Neural crest cell (in vitro differentiated cells): ENCODE measurements at places on chromosomes 7 and 10. TPM values are rescaled to one million over a fixed set of nuclear protein-coding genes. Genes with fewer than 3 reads are reported as not detected.

GRCh38 chr7:65301007-65301406 lies 72.6 kb upstream of the ZNF92 start:
- no peak for DNase-seq

- DNase-seq = no peak
Measured at GRCh38 chr7:158508802-158509385, 78.7 kb downstream of the PTPRN2 start.

FAM25A gene
- total RNA-seq = not detected in 2 replicates

SEMA3E gene
- 0.09 and 0.41 TPM in 2 replicates for total RNA-seq

ASB10 gene
- total RNA-seq = not detected in 2 replicates

CFTR gene
- not detected in 2 replicates for total RNA-seq

NPTX2 gene
- 15.9 and 16.3 TPM in 2 replicates for total RNA-seq

ARF5 gene
- 151 and 160 TPM in 2 replicates for total RNA-seq

GRCh38 chr10:12529976-12530375 lies 180.6 kb downstream of the CAMK1D start:
- DNase-seq = no peak

GRCh38 chr10:13899941-13900340 lies 313.2 kb downstream of the PRPF18 start:
- no peak for DNase-seq

GRCh38 chr10:89078724-89079672 lies 88.4 kb downstream of the FAS start:
- no peak for DNase-seq

DNA sequence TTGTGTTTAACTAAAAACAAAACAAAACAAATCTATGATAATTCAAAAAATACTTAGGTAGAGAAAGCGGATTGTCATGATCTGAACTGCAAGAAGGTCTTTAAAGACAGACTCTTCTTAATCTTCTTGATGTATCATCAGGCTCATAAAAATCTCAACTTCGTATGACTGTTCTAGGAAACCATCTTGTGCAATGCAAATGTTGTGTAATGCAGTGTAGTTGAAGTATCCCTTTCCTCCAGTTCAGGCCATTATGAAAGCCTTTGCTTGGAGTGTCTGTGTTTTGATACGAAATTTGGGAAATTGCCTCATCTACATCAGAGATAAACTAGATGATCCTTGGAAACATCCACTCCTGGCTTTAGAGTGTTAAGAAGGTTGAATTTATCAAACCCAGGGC lies 30.9 kb downstream of the CDK1 start:
- DNase-seq = no peak

DNA sequence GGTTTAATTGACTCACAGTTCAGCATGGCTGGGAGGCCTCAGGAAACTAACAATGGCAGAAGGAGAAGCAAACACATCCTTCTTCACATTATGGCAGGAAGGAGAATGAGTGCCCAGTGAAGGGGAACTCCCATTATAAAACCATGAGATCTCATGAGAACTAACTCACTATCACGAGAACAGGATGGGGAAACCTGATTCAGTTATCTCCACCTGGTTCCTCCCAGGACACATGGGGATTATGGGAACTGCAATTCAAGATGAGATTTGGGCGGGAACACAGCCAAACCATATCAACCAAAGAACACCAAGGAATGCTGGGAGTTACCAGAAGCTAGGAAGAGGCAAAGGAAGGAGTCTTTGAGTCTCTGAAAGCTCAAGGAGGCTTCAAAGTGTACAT lies 94.3 kb downstream of the IPMK start:
- DNase-seq = no peak

GRCh38 chr10:129078346-129078745 lies 388.7 kb upstream of the MGMT start:
- no peak for DNase-seq

- no peak for DNase-seq
Measured at GRCh38 chr10:128325788-128326187, 199.6 kb upstream of the MKI67 start.

DNA sequence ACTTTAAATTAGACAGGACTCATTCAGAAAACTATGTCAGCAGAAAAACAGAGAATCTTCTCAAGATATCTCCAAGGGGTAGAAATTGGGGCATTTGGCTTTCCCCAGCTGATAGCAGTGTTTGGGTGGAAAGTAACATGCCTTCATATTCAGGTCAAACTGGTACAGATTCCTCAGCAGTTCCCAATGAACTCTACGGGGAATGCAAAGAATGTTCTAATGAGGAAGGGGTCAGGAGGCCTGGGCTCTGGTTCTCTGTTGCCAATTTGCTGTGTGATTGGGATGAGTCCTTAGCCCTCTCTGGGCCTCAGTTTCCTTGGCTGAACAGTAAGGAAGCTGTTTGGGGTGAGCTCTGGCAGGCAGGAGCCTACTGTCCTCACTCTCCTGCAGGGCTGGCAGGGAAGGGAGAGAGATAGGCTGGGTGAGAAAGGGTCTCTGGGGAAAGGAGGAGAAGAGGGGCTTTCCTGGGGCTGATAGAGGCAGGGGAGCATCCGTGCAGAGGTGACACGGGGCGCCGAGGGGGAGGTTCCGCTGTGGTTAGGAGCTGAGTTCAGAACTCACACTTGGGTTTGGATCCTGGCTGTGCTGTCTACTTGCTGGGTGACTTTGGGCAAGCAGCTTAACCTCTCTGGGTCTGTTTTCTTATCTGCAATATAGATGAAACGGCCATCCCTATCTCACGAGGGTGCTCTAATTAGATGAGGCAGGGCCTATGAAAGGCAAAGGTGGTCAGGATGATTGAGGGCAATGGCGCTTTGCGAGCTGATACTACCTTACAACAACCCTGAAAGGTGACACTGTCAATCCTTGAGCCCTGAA lies 45.1 kb downstream of the SPOCK2 start:
- DNase-seq = no peak

- no peak for DNase-seq
Measured at GRCh38 chr7:30525429-30525828, 20.8 kb upstream of the GGCT start.

DNA sequence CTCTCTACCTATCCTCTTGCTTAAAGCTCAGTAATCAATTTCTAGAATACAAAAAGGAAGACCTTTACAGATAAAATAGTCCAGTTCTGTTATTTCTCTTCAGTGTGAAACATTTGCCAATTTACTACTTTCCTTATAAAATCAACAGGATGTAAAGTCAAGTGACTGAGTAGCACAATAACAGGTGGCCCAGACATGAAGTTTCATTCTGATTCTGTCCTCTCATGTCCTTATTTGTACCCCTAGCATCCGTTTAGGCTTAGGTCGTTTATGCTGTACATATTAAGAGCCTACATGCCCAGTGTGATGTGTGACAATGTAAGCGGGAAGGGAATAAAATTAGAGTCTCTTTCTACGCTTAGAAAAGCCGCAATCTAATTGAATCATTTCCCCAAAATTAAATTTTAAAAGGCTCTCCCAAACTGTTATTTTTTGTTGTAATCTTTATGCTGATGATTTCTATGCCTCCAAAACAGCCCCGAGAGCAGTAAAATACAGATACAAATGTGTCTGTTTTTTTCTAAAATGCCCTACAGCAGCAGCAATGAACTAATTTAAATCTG lies 29.1 kb downstream of the EPC1 start:
- DNase-seq = no peak

- no peak for DNase-seq
Measured at GRCh38 chr7:136890399-136890798, 21.9 kb downstream of the CHRM2 start.

OR2F1 gene
- not detected in 2 replicates for total RNA-seq

PTPRN2 gene
- total RNA-seq = 30.9 and 32.2 TPM in 2 replicates

AASS gene
- total RNA-seq = 82.0 and 84.4 TPM in 2 replicates

GBX1 gene
- 2.0 and 2.4 TPM in 2 replicates for total RNA-seq

DNA sequence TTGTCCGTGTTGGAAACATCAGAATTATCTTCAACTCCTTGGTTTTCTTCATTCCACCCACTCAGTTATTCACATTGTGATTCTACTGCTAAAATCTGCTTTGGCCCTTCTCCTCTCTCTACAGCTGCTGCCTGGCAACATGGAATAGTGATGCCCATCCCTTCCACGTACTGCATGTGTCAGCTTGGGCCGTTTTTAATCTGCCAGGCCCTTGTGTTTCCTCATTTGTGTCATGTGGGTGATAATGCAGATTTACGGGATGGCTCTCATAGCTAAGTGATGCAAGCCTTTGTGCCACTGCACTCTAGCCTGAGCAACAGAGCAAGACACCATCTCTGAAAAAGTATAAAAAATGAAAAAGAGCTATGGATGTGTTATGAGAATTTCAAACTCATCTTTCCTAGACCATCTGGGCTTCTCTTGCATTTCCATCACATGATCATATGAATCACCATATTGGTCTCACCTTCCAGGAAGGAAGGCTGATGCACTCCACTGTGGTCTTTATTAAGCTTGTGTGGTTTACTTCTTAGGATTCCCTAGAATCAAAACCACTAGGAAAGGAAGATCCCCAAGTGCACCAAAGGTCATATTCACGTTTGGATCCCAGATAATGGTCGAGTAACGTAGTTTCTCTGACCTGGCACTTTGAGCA lies 20.6 kb upstream of the CELF2 start:
- DNase-seq = no peak

TMEM225B gene
- 0.91 and 1.8 TPM in 2 replicates for total RNA-seq

- DNase-seq = no peak
Measured at GRCh38 chr10:95341716-95342130, 50.9 kb upstream of the PDLIM1 start.

RPEL1 gene
- total RNA-seq = not detected in 2 replicates

LIPM gene
- total RNA-seq = not detected in 2 replicates

DNA sequence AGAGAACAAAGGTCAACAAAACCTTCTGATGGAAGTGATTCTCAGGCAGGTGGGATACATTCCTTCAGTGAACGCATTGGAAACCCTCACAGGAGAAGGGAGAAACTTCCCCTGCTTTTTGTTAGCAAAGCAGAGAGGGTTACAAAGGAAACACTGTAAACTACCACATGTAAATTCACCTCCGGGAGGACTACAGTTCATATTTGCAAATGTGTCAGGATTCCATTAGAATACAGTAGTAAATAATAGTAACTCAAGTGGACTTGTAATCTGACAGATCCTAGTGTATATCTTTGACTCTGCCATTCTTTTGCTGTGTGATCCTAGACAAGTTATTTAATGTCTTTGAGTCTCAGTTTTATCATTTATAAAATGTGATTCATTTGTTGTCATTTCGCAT lies 504.3 kb upstream of the NRP1 start:
- DNase-seq = no peak

DNA sequence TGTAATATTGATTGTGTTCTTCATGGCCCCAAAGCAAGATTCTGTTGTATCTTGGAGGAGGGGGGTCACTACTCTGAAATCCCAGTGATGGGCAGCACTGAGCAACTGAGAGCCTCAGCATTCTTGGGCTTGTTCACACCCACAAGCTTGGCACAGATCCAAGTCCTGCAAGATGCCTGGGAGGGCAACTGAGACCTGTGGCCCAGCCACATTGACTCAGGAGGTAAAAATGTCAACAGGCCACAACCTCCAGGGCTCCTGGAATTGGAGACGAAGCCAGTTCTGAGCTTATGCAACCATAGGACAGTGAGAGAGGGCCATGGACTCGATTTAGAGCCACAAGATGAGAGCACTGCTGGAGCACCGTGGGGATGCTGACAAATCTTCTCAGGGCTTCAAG lies 3.1 kb upstream of the DOCK1 start:
- DNase-seq = no peak

DNA sequence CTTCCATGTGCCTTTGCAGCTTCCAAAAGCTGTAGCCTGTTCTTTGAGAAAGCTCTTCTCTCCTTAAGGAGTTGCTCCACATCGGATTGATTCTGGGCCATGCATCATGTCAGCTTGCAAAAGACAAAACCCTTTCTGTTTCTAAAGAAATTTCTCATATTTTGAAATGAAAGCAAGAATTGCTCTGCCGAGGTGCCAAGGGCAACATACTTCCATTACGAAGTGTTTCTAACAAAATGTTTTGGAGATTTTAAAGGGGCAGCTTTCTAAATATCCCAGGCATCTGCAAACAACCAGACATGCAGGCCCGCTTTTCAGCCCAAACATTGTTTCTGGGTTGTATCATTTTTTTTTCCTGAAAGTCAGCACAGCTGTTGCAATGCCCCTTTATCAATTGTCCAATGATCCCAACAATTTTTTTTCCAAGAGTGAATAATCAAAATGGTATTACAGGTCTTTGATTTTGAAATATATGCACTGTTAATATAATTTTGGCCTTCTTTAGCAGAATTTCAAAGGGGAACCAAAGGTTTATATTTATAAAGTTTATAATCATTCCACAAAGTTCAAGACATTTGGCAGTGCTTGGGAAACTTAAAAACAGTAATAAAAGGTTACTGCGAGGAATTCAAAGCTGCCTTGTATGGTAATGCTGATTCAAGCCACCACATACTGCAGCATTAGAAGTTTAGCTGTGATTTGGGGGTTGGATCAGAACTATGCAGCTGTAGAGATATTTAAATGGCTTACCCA lies 61.0 kb downstream of the TES start:
- no peak for DNase-seq

ZNF783 gene
- total RNA-seq = 15.3 and 18.0 TPM in 2 replicates

- DNase-seq = no peak
Measured at GRCh38 chr7:80224415-80224814, 89.8 kb downstream of the GNAI1 start.

DNA sequence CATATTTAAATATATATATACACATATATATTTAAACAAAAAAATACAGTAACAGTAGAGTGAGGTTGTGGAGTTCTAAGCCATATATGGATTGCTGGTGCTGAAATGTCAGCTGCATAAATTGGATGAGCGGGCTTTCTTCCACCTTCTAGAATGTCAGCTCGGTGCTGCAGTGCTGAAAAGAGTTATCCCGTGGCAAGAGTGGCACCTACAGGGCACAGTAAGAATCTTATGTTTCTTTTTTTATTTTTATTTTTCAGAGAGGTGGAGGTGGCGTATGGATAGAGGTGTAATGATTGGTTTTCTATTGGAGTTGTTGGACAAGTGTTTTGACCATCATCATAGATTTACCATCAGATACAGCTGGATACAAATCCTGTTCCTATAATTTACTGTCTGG lies 86.2 kb upstream of the DYNC1I1 start:
- DNase-seq = peak; percentile 9

GRCh38 chr10:68790476-68790875 lies 36.9 kb upstream of the STOX1 start:
- DNase-seq = no peak

DNA sequence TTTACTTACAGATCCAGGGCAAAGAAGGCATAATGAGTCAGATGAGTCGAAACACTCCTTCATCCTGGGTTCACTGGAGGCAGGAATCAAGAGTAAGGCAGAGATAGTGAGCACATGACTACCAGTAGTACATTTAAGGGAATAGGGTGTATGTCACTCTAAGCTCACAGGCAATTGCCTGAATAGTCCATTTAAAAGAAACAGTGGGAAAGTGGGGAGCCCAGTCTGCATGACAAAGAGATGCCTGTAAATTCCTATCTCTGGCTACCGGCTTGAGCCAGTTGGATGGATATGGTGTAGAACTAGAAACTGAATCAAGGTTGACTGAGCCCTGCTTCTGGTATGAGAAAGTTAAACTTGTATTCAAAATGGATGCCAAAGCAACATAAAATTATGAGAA lies 861.5 kb upstream of the ZWINT start:
- no peak for DNase-seq
